Activated naive CD8-positive, alpha-beta T cell treated with anti-CD3 and anti-CD28 coated beads, Interleukin-2, amount 10 ng/mL, durations not matched to agents 7 days and 5 days (primary cell): ENCODE measurements at places on chromosomes 11 and 22. TPM values are rescaled to one million over a fixed set of nuclear protein-coding genes. Genes with fewer than 3 reads are reported as not detected.

DNA sequence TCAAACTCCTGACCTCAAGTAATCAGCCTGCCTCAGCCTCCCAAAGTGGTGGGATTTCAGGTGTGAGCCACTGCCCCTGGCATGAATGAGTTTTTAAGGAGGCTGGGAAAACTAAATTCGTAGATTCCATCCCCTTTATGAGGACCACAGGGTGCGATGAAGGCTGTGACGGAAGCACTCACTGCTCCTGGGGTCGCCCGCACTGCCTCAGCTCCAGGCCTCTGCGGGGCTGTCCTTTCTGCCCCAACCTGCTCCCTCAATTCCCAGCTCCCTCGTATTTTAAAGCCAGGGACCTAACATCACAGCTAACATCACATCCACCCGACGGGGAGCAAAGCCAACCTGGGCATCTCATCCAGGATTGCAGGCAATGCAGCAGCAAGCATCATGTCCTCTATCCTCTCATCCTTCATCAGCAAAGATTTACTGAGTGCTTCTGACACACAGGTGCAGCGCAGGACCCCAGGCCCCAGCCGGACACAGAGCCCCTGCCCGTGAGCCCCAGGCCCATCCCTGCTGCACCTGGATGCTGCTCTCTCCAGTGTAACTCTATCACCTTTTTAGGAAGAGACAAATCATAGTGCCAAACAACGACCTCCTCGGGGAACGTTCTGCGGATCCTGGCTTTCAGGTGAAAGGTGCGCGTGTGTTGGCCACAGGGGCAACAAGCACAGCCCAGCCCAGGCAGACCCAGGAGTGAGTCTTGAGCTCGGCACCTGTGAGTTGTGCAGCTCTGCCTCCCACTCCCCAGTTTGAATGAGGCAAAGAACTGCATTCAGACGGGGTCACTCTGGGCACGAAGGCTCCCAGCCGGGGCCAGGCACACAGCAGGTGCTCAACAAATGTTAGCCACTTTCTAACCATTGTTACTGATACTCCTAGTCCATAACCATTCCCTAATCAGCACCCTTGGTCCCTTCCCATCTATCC, 134.3 kb downstream of the CRYBB2 start:
- peak; percentile 8 for DNase-seq

- DNase-seq, result no peak
Measured at GRCh38 chr11:60429272-60429671, at the start of gene MS4A5. Gene MS4A5, plus strand, starts transcription at chr11:60429572. Its CDS starts 103 bp downstream, at chr11:60429675.

DNA sequence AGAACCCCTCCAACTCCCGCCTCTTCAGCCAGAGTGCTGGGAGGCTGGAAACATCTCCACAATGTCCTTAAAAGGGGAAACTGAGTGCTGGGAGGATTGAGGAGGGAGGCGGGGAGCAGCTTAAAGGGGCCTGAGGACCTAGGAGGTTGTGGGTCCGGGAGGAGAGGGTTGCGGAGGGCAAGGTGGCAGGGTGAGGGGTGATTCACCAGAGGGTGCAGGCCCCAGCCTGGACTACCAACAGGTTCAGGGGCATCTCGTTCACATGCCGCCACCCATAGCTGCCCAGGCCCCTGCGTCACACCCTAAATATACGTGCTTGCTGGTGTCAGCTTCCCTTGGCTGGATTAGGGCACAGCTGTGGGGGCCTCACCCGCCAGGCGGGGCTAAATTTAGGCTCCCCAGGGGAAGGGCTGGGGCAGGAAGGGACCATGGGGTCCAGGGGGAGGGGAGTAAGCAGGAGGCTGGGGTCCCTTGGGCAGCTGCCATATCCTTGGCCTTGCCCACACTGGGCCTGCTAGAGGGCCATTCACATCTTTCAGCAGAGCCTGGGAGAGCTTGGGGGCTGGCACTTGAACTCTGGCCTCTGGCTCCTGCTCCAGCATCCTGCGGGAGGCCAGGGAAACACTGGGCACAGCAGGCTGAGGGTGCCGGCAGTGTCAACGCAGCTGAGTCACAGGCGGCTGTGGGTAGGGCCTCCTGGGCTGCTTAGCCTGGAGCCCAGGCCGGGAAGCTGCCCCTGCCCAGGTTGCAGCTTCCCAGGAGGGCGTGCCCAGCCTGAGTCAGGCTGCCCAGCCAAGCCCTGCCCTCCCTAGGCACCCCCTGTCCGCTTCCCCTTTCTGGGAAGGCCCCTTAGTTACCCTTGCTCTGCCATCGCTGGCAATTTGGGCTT, 1.3 kb downstream of the EHBP1L1 start:
- DNase-seq, result no peak

DNA sequence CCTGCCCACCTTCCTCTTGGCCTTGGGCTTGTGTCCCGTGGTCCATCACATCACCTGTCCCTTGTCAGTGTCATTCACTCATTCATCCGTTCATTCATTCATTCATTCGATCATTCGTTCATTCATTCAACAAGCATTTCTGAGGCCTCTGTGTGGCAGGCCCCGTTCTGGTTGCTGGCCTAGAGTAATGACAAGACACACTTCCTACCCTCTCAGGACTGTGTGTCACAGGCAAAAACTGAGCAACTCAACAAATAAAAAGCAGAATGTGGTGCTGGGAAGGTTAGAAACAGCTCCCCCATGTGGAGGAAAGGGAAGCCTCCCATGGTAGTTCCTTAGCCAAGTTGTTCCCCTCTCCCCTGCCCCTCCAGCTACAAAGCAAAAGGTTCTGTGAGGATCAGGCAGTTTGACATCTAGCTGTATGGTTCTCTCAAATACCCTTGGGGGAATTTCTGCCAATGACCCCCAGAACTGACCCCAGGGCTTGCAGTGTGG, 1.6 kb upstream of the OMP start:
- DNase-seq, result no peak

DNA sequence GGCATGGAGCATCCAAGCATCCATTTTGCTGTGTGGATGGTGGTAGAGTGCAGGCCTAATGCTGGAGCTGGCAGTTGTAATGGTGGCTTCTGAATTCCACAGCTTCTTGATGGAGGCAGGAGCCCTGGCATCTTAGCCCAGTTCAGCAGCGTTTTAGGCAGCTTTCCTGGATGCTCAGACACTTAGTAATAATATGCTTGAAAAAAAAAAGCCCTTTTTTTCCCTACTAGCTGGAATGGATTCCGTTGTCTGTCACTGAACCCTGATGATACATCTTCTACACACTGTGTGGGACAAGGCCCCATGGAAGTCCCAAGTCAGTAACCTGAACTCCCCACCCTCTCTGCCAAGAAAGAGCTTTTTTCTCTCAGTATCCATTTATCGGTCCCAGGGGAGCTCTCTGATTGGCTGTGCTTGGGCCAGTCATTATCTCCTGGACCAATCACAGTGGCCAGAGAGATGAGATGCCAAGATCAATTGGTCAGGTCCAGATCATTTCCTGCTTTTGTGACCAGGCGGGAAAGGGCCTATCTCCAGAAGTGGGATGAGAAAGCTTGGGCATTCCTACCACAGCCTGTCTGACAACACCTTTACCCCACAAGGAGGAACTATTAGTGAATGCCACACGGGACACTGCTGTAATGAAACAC, 34.2 kb downstream of the MCM5 start:
- DNase-seq, result no peak

DNA sequence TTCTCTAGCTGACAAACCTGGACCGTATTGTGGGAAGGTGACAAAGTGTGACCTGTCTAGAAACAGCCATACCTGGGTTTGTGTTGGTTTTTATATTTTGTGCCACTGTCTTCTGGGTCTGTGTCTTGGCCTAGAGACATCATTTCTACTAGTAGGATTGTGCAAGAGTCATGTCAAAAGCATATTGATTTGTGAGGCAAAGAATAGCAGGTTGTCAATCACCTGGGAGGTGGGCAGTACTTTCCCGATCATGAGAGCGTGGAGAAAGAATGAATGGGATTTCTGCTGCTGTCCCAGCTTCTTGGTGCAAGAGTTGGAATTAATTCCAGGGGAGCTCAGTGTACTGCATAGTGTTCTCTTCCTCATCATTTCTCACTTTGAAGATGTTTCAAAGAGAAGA, 5.0 kb upstream of the FERMT3 start:
- DNase-seq, result no peak

DNA sequence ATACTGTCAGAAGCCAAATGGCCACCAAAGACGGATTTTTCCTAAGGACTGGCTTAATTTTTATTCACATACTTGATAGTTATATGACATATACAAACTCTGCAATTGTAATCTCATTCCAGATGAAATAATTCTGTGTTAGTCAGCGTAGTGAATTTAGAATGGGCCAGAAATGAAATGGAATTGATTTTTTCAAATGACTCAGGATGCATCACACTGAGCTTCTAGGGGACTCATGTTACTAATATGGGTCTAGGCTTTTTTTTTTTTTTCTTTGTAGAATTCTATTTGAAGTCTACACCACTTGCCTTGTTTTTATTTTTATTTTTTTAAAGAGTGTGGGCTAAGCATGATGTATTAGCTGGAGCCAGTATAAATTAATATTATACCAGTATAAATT, 62.7 kb downstream of the SPECC1L start:
- no peak for DNase-seq

DNA sequence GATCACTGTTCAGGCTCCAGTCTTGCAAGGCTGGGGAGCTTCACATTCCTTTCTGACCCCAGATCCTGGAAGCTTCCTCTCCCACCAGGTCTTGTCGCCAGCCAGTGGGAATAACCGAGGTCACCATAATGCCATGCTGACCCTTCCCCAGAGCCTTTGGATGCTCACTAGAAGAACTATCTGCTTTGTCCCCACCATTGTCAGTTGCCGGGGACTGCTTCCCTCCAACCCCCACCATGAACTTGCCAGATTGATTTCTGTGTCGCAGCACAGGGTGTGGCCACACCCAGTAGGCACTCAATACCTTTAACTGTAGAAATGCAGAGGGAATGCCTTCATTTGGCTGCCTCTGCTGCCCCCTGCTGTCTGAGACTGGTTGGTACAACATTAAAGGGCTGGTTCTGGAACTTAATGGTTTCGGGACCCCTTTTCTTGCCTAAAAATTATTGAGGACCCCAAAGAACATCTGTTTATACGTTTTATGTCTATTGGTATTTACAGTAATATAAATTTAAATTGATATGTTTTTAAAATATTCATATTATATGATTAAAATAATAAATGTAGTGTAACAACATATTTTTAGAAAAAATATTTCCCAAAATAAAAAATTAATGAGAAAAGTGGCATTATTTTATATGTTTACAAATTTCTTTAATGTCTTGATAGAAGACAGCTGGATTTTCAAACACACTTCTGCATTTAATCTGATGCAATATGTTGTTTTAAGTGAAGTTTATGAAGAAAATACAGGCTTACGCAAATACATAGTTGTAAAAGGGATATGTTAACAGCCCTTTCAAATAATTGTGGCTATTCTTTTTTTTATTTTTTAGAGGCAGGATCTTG, 6.7 kb upstream of the GDPD5 start:
- DNase-seq, result peak; percentile 81

DNA sequence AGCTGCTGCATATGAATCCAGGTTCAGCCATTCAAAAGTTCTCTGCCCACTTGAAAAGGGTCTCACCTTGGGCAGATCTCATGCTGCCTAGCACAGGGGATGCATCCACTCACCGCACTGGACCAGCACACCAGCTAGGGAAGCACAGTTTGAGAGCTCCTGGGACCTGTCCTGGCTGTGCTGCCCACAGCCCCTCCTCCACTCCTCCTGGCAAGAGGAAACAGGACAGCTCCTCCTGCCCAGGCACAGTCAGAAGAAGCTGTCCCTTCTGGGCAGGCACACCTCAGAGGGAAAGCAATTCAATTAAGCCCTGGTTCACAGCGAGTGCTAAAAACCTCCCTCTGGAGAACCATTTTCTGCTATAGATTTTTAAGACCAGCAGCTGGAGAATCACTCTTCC, 146.7 kb downstream of the ST3GAL4 start:
- DNase-seq, result no peak

DNA sequence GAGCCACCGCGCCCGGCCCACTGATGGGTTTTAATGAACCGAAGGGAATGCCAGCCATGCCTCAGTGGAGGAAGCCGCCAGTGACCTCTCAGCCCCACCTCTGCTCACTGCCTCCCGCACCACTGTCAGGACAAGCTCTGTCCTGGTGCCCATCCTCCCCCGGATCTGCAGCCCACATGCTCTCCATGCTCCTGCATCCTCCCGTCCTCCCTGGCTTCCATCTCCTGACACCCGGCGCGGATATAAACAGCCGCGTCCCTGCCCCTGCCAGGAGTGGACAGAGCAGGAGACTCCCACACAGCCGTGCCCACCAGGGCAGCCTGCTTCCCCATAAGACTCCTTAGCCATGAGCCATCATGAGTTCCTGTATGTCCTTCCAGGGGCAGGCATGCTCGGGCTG, 26.9 kb downstream of the MACROD1 start:
- no peak for DNase-seq

DNA sequence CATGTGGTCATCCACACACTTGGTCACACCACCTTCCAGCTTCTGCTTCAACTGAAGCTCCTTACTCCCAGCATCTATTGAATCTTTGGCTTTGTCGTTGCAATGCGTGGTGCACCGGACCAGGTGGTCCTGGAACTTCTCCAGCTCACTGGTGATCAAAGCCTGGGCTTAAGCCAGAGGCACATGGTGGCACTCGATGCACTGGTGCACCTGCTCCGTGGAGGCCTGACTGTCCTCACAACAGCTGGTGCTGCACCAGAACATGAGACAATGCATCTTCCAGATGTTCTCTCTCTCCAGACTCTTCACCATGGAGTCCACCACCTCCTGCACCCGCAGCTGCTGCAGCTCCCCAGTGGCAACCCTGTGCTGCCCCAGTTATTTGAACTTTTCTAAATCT, 56.0 kb downstream of the CELSR1 start:
- DNase-seq, result no peak

DNA sequence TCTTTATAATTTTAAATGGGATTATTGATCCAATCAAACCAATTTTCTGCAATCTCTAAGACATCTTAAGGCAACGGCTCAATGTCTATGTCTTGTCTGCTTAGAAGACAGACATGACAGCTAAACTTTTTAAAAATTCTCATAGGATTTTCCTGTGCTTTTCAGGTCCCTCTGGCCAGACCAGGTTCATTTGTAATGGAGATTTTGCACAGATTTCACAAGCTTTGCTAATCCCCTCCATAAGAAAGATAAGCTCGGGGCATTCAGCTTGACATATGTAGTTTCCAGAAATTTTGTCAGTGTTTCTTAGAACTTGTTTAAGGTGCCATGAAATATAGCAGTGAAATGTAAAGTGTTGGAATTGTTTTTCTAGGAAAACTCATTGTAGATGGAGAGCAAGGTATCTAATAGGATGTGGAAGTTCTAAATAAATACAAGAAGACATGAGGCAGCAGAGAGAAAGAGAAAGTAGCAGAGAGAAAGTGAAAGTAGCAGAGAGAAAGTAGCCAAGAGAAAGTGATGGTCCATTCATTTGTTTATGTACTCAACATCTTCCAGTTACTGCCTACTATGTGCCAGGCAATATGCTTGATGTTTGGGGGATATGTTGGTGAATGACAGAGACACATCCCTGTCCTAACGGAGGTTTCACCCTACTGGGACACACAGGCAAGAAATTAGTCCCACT, 219.1 kb upstream of the ARHGAP42 start:
- no peak for DNase-seq

DNA sequence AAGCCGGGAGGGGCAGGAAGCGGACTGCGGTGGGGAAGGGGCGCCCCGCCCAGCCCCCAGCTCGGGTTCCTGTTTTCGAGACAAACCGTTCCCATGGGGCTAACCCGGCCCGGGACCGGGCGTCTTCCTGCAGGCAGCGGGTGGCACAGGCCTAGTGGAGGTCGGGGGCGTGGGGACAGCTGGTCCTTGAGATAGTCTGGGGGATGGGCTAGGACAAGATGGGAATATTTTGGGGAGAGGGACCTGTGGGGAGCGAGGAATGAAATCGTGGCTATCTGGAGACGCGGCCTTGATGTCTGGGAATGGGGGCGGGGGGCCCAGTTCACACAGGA, 1.2 kb upstream of the RASGRP2 start:
- peak; percentile 89 for DNase-seq

Gene RIMBP3C
- total RNA-seq, result 1.1 TPM

Gene TMEM9B
- total RNA-seq, result 28.9 TPM

Gene RFPL3
- total RNA-seq, result not detected

Gene TOM1
- 39.5 TPM for total RNA-seq

Gene AMBRA1
- 40.5 TPM for total RNA-seq
